Natural killer cell treated with Interleukin-12 subunit alpha and Interleukin-12 subunit beta and Interleukin-15 and Interleukin-18, amount 100 ng/mL, for 72 hours (primary cell): ENCODE measurements at places on chromosomes 7 and 10. TPM values are rescaled to one million over a fixed set of nuclear protein-coding genes. Genes with fewer than 3 reads are reported as not detected.
A peak's percentile ranks its signal among the peaks of the same experiment; 100 is the strongest.

HTR5A gene
- total RNA-seq = not detected

TEX36 gene
- total RNA-seq = not detected

HSPA12A gene
- 0.08 TPM for total RNA-seq

ANKRD22 gene
- 0.29 TPM for total RNA-seq

TMEM176A gene
- total RNA-seq = not detected

GRCh38 chr10:3339121-3339520, 166.5 kb upstream of the PITRM1 start:
- H3K27ac ChIP-seq = no peak overlapping the region
- peaks cover 35% of the 10 kb centered on the region for H3K27me3 ChIP-seq
- H3K36me3 ChIP-seq = no peaks in the 10 kb centered on the region
- no peak for DNase-seq
- no peaks in the 10 kb centered on the region for H3K4me1 ChIP-seq

DNA sequence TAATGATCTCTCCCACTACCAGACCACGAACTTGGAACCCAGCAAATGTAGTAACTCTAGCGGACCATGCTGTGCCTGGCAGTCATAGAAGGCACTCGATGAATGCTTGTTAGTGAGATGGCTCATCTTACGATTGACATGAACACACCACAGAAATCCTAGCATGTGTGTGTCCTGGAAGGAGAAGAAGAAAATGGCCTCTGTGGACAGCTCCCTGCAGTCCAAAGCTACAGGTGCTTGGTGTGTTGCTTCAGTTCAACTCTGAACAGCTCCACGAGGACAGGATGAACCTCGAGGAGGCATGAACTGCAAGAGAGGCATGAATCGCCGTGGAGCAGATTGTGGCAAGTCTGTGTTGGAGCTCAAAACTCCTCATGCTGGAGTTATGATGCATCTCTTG, 93.5 kb downstream of the KLF6 start:
- no peaks in the 10 kb centered on the region for H3K27me3 ChIP-seq
- no peak for DNase-seq
- H3K4me3 ChIP-seq = no peak overlapping the region
- no peaks in the 10 kb centered on the region for H3K36me3 ChIP-seq
- H3K4me1 ChIP-seq = peaks cover 4% of the 10 kb centered on the region

DNA sequence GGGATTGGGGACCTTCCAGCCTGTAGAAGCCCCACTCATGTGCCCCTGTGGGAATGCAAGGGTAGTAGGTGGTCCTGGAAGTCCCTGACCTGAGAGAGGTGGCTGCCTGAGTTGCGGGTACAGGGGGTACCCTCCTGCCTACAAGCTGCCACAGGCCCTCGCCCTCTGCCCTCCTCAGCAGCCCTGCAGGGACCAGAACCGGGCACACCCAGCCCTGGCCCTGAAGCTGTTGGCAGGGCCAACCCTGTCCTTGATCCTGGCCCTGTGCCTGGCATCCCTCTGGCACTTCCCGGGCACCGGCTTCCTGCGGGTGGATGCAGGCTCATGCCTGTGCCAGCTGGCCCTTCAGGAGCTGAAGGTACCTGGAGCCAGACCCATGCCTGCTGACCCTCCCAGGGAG, 54.9 kb upstream of the ELN start:
- H3K27ac ChIP-seq = no peak overlapping the region
- H3K4me3 ChIP-seq = no peak overlapping the region
- no peak for DNase-seq
- H3K27me3 ChIP-seq = no peaks in the 10 kb centered on the region
- H3K36me3 ChIP-seq = no peaks in the 10 kb centered on the region
- H3K4me1 ChIP-seq = no peaks in the 10 kb centered on the region

GRCh38 chr7:50153148-50153547, 60.1 kb upstream of the ZPBP start:
- no peak overlapping the region for H3K4me3 ChIP-seq
- peaks cover 16% of the 10 kb centered on the region for H3K4me1 ChIP-seq
- no peaks in the 10 kb centered on the region for H3K27me3 ChIP-seq
- no peaks in the 10 kb centered on the region for H3K36me3 ChIP-seq
- no peak overlapping the region for H3K27ac ChIP-seq

DNA sequence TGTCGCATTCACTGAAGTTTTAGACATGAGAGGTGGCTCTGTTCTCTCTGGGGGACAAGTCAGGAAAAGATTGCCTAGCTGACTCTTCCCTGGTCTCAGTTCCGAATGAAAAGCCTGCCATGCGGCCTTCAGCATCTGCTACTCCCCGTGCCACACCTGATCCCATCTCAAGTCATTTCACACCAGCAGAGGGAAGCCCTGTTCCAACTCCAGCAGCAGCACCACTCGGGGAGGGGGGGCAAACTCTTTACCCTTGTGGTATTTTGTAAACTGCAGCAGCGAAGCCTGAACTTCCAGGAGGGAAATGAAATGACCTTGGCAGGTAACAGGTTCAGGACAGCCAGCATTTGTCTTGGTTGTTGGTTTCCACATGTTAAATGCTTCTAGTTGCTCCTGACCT, 13.8 kb downstream of the LRRC4 start:
- peaks cover 6% of the 10 kb centered on the region for H3K36me3 ChIP-seq
- no peak overlapping the region for H3K27ac ChIP-seq

- no peak for DNase-seq
- H3K27ac ChIP-seq = no peak overlapping the region
- H3K36me3 ChIP-seq = peaks cover 4% of the 10 kb centered on the region
- H3K4me3 ChIP-seq = no peak overlapping the region
These were observed 17.9 kb upstream of the CCSER2 start for GRCh38 chr10:84310470-84310869.

- no peak for DNase-seq
- H3K36me3 ChIP-seq = no peaks in the 10 kb centered on the region
- no peaks in the 10 kb centered on the region for H3K4me1 ChIP-seq
- H3K27ac ChIP-seq = no peak overlapping the region
- H3K4me3 ChIP-seq = no peak overlapping the region
These were observed 98.9 kb downstream of the LHPP start for GRCh38 chr10:124560377-124561105.

- H3K27me3 ChIP-seq = no peaks in the 10 kb centered on the region
- no peaks in the 10 kb centered on the region for H3K36me3 ChIP-seq
- no peaks in the 10 kb centered on the region for H3K4me1 ChIP-seq
- H3K27ac ChIP-seq = no peak overlapping the region
These were observed 211.1 kb downstream of the MGMT start for GRCh38 chr10:129678186-129678585.

DNA sequence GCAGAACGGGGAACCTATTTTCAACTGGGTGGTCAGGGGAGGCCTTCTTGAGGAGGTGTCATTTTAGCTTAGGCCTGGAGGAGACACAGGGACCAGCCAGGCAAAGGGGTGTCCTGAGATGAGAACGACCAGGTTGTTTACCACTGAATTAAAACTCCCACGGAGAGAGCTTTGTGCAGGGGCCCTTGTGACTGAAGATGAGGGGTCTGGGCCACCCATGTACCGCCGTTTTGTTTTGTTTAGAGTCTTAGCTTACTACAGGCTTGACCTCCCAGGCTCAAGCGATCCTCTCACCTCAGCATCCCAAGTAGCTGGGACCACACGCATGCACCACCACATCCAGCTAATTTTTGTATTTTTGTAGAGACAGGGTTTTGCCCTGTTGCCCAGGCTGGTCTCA, 80.4 kb downstream of the FAM171A1 start:
- DNase-seq = no peak
- H3K4me1 ChIP-seq = no peaks in the 10 kb centered on the region
- peaks cover 14% of the 10 kb centered on the region for H3K27me3 ChIP-seq

GRCh38 chr10:95784279-95784913, 28.4 kb downstream of the ENTPD1 start:
- H3K27me3 ChIP-seq = peaks cover 4% of the 10 kb centered on the region
- H3K27ac ChIP-seq = peak overlapping the region; percentile 97
- H3K4me3 ChIP-seq = peak overlapping the region; percentile 82
- H3K4me1 ChIP-seq = peaks cover 50% of the 10 kb centered on the region
